ENCODE measurements at places on chromosomes 12 and 14.

DNA sequence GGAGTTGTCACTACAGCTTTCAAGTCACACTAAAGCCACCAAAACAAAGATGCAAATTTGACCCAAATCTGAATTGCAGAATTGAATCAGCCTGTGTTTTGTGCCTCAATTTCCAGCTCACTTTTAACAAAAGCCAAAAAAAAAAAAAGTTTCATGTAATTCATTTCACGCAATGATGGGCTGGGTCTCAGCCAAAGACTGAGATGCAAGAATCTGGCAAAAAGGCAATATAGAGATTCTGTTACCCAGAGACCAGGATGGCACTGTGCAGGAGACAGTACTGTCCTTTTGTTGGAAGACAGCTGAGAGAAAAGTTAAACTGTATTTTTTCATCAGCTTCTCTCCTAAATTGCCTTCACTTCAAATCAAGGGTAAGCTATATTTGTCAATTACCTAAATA, 205.7 kb upstream of the NPAS3 start:
- no peak for DNase-seq

DNA sequence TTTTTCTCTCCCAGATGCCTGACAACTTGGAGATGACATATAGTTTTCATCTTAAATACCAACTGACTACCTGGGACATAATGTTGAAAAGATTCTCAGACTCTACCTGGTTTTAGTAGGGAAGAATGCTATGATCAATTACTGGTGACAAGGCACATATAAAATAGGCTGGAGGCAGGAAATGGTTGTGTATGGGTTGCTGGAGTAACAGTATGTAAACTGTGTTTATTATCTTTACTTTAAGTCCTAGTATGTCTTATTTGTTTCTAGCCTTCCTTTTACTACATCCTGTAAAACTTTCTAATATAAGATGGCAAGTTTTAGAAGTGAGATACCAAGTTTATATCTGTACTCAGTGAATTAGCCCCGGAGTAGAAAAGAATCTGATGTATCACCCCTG, 98.1 kb downstream of the NUBPL start:
- no peak for DNase-seq

DNA sequence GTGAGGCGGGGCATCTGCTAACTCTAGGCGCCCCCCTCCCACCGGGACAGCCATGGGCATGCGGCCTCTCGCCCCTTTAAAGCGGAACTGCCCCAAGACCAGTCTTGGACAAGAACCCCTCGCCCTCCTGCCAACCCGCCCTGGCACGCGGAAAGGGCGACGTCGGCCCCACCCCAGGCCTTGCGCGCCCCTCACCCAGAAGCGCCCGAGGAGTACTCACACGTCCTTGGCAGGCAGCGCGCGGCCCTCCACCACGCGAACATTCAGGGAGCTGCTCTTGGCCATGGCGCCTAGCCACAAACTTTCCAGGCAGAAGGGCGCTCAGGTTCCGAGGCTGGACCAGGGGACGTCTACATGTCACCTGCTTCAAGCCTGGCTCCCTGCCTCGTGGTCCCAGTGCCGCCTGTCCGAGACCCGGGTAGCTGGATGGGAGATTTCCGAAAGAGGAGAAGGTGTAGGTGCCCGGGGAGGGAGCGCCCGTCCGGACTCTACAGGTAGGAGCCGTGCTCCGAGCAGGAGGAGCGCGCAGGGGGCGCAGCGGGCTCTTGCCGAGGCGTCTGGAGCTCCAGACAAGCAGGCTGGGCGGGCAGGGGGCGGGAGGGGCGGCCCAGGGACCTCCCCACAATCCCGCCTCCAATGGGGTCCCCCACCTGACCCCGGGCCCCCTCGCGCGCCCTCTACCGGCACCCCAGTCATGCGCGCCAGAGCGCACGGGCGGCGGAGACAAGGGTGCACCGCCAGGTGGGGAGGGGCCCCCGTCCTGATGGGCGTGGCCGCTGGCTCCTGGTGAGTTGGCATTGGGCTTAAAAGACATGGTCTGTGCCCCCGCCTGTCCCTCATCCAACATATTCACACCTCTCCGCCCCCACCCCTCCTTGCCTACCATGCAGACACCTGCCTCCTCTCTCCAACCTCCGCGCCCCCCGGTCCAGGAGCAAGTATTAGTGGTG, at the start of gene RASAL1:
RASAL1 (minus strand) TSS at position 584 of the 950 bp plus-strand sequence; CDS start at position 285, 299 bp downstream.
- DNase-seq: peak; percentile 74

DNA sequence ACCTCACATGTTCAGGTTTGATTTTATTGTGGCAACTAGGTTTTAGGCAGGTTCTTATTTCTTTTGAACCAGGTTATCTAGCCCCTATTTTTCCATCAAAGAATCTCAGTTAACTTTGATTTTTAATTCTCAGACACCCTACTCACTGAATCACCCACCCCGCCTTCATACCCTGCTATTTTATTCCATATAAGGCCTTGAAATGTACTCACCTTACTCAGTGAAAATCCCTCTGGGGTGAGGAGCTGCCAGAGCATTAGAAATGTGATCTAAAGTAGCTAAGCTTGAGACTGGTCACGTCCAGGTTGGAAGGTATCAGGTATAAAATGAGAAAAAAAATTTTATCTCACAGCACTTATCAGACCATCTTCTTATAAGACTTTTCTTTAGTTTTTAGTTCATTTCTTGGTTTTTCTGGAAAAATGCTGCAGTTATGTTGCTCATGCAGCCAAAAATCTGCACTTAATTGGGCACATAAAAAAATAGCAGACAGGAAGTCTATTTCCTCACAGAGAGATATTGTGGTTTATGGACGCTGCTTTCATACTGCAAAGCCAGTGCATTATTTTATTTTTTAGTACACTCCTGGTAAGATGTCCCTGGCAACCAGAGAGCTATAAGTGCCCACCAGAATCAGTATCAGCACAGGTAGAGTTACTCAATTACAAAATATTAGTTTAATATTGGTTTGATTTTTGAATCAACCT, 101.5 kb upstream of the CCDC91 start:
- no peak for DNase-seq

DNA sequence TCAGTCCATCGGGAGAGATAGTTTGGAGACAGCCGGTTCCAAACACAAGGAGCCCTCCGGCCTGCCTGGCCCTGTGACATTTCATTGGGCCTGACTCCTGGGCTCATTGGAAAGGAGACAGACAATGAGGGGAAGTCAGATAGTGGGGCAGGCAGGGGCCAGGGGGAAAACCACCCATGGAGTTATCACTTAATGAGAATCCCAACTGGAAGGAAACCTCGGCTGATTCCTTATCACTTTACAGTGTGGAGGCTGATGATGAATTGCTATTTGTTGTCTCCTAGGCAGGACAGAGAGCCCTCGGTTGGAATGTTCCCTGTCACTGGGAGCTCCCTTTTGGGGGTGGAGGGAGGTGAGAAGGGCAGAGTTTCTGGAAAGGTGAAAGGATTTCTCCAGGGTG, 44.4 kb downstream of the TBX5 start:
- no peak for DNase-seq

DNA sequence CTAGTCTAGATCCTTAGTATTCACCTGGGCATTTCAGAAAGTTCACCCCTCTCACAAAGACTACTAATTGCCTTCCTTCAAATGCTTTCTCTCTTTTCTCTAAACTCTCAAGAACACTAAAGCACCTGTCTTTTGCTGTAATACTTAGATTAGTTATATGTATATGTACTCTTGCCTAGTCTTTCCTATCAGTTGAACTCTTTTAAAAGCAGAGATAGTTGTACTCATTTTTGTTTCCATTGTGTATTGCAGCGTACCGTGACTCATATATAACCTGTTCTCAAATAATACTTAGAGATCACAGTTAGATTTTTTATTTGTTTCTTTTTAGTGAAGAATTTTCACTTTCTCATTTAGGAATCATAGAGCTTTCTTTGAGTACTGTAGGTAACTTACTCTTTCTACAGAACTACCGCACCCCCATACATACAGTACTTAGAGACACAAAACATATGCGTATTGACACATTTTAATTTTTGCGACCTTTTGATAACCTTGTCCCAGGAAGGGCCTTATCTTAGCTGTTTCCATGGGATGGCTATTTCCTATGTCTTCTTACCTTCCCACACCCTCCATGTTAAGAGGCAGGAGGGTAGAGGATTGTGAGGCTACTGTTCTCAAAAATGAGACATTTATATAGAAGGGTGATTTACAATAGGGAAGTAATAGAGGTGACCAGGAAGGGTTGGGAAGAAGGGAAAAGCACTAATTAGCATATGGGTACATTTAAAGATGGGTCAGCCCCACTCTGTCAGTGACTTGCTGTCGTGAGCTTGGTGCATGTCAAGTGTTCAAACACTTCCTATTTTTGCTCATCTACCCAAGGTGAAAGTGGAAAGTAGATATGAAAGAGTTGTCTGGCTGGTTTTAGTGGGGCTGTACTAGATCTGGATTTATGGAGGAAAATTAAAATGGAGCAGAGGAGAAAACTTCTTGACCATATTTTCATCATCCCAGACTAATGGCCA, 74.3 kb downstream of the PLEKHA5 start:
- no peak for DNase-seq

DNA sequence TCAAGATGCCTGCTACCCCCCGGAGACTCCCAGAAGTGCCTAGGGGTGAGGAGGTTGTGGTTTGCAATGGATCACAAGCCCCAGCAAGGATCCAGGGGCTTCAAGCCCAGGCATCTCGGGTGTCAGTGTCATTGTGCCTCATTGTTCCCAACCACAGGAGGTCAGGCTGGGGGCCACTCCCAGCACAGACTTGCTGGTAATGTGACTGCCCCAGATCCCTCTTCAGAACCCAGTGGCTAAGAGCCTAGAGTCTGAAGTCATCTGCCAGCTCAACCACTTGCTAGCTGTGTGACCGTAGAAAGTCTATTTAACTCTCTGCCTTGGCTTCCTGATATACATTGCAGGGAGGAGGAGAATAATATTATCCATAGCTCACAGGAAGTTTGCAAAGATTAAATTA, 7.7 kb upstream of the ASB2 start:
- no peak for DNase-seq

GRCh38 chr14:92844204-92844603, 50.1 kb downstream of the GOLGA5 start:
- no peak for DNase-seq

DNA sequence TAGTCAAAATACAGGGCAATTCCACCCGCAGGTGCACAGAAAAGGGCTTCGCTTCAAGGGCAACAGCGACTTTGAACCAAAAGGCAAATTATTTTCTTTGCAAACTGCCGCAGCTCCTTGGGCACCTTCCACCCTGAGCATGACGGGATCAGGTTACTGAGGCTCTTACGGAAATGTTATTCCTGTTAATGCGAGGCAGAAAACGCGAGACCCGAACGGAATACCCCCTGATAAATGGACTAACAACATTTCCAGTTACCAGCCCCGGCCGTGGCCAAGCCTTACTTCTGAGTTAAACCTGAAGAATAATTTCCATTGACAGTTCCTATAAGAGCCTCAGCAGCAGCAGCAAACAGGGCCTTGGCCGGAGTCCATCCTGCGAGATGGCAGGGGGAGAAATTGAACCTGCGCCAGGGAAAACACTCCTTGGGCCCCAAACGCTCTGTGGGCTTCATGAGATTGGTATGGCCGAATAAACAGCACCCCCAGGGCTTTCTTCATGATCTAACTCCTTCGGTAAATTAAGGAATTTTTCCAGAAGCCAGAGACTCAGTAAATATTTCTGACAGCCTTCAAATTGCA, 70.0 kb upstream of the DICER1 start:
- no peak for DNase-seq

- no peak for DNase-seq
Measured at GRCh38 chr12:58566599-58566998, 353.7 kb downstream of the LRIG3 start.

DNA sequence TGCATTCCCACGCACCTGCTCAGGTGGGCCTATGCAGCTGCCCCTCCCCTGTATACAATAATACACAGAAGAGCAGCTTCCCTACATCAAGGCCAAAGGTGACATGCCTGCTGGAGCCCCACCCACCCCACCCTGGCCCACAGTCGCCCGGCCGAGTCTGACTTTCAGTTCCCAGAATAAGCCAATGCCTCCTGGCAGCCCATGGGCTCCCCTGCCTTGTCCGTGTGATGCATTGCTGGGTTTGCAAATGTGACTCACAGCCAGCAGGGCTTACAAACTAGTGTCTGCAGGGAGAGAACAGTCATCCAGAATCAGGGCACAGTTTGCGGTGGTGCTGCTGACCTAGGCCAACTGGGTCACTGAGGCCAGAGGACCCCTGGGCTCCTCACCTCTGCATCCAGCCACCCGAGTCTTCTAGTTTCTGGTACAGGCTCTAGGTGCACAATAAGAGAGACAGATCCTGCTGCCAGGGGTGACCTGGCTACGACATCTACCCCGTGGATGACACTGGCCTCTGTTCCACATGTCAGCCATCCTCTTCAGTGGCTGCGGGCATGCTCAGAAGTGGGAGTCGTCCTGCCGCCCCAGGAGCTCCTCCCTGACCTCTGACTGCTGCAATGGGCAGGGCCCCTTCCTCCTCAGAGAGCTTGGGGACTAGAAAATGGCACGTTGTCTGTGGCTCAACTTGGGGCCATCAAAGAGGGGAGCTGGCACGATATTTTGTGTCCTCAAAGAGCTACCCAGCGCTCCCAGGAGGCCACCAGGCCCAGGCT, 84.5 kb downstream of the CHGA start:
- DNase-seq: no peak

DNA sequence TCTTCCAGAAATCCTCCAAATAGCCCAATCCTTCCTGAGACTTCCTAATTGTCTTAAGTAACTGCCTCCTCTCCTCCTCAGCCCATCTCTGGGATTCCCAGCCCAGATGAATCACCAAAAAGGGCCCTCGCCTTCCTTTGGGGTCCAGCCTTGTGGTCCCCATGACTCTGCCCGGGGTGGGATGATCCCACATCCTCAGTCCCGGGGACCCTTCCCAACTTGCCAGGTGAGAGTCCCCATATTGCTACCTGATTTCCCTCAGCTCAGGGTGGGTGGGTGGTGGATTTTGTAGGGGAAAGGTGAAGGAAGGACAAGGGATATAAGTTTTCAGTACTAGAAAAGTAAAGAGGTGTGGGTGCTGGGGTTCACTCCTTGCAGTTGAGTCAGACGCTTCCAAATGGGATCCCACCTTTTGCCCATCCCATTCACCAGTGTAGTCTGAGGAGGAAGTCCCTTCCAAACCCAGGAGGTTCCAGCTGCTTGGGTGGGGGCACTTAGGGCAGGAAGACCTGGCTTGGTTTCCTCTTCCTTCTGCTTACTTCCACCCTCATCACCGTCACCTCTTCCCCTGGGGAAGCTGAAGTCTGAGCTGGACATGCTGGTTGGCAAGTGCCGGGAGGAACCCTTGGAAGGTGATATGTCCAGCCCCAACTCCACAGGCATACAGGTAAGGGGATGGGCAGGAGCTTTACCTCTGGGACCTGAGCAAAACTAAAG, 5.6 kb downstream of the GLI1 start:
- no peak for DNase-seq

- no peak for DNase-seq
Measured at GRCh38 chr14:56905282-56905681, 95.0 kb upstream of the OTX2 start.

DNA sequence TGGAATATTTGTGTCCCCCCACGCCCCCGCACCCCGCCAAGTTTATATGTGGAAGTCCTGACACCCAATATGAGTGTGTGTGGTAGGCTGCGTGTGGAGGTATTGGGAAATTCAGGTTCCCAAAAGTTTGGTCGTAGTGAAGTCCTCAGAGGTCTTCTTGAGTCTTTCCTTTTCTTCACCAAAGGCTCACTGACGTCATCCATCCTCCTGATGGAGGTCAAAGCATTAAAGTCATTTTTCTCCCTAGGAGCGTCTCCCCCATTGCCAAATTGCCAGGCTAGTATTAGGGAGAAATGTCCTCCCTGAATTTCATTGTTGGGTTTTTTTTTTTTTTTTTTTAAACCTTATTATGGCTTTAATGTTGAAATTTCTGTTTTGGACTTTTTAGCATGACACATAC, 113.7 kb downstream of the RGS6 start:
- no peak for DNase-seq

GRCh38 chr12:31226639-31227038, 99.3 kb downstream of the SINHCAF start:
- no peak for DNase-seq

Measured in T-cell (primary cell).